ENCODE measurements at places on chromosomes 16 and 17.

- DNase-seq = no peak
These were observed 33.7 kb downstream of the MBTPS1 start for GRCh38 chr16:84082835-84083569.

DNA sequence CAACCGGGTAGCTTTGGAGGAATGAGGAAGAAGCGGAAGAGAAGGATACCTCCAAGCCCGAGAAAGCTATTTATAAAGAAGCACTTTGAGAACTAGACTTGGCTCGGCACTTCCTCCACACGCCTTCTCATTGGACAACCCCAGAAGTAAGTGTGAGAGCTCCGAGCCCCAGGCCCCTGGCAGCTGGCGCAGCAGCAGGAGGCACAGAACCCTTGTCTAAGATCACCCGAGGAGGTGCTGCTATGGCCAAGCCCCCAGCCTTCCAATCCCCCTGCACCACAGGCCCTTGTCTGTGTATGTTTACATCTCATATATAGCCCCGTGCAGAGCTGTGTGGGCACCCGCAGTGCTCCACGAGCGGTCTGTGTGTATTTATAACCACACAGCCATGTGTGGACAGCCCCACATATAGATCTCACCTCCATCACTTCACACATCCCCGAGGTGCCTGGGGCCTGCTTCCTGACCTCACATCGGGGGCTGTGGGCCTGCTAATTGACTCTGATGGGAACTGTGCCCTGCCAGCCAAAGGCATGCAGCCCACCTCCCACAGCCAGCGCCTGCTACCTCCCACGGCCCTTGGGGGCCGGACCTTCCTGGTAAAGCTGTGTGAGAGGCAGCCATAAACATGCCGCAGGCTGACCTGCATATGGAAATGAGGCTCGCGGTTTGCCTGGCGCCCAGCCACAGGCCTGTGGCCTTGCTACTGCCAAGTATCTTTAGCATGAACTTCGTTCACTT is 96.1 kb downstream of the C17orf67 start:
- DNase-seq = no peak

GRCh38 chr17:44933824-44934744 is 13.5 kb downstream of the KIF18B start:
- no peak for DNase-seq

GRCh38 chr16:22739077-22739476 is 74.9 kb upstream of the HS3ST2 start:
- DNase-seq = no peak

DNA sequence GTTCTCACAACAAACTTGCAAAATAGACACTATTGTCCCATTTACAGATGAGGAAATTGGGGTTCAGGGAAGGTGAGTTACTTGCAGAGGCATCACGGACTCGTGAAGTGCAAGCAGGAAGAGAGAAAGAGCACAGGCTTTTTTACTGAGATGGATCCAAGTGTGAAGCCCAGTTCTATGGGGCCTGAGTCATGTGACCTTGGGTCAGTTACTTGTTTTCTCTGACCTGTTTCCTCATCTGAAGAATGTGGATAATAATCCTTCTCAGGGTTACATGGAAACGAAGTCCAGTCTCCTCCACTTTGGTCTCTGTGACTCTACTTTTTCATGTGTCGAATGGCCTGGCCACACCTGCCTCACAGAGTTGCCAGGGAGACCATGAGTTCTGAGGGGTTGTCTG is 134.4 kb downstream of the SPACA3 start:
- DNase-seq = no peak

DNA sequence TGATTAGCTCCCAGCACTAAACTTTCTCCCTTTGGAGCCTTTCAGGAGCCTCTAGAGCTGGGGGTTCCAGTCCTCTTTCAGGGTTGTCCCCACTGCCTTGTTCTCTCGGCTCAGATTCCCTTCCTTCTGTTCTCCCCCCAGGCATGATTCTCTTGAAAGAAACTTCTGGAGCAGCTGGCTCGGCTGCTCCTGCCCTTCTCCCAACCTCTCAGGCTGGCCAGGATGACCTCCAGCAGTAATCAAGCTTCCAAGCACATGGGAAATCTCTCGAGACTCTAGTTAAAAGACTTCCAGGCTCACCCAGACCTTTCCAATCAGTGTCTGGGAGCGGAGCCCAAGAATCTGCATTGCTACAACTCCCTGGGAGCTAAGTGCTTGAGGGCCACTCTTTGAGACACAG is 3.6 kb downstream of the SDK2 start:
- DNase-seq = no peak

DNA sequence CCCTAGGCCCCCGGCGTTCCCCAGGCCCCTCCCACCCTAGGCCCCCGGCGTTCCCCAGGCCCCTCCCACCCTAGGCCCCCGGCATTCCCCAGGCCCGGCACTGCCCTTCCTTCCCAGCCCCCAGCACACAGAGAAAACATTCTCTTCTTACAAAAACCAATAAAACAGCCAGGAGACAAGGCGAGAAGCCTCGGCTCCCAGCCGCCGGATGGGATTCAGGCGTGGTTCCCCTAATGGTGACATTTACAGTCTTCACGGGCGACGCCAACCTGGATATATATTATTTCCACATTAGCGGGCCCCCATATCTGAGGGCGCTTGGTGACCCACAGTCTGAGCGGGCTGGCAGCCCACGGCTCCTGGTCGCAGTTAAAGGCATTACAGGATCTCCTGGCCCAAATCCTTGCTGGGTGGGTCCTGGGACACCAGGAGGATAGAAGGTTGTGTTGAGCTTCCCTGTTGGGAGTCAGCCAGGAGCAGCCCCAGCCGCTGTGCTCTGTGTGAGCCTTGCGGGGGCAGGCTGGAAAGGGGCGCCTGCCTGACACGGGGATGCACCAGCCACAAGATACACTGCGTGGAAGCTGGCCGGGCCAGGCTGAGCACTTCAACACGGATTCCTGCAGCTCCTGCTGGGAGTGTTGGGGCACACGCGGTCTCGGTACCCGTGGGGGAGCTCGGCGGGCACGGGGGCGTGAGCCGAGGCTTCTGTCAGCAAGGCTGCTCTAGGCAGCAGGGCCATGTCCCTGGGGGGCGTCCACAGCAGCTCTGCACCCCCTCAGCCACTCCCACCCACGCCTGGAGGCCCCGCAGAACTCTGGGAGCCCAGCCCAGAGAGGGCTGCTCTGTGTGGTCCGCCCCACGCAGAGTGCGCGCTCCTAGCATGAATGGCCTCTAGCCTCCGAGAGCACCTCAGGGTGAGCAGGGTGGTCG is 83.7 kb downstream of the LMF1 start:
- DNase-seq = no peak

DNA sequence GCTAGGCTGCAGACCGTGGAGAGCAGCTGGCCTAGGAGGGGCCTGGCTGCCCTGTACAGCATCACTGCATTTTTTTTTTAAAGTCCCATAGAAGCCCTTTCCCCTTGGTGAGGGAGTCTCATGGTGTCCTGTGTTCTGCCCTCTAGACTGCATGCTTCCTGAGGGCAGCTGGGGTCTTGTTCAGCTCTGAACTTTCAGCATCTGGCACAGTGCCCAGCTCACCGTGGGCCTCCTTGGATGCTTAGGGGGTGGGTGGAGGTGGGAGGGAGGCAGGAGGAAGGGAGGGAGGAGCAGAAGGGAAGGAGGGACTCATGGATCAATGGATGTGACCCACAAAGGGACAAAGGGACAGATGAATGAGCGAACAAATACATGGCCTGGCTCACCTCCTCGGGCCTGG is 63.4 kb upstream of the TMEM97 start:
- no peak for DNase-seq

DNA sequence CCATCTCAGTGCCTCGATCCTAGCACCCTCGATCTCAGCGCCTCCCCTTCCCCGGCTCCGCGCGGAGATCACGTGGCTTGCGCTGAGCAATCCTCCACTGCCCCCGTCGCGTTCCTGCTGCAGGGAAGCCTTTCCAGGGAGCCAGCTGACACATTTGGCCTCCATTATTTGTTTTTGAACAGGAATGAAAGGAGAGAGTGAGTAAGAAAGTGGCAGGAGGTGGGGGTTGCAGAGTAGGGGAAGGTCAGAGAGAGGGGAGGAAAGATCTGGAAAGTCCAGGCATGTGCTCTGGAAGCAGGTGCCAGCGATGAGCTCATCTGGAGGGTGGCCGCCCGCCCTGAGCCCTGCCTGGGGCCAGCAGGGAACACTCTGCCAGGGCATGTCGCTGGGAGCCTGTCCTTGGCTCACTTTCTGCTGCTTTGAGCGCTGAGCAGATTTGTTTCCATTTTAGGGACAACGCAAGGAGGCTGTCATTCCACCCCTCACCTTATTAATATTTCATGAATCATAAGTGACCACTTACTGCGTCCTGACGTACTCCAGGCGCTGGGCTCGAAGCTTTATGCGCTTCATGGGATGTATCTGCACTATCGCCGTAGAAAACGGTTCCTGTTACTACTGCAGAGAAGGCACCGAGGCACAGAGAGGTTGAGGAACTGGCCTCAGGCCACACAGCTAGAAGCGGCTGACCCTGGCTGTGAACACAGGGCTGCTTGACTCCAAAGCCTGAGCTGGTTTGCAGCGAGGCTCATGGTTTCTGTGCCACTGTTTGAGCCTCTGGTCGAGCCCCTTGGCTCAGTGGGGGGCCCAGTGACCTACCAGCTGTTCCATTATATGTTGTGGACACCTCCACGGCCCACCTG is 283.1 kb downstream of the SEC14L1 start:
- DNase-seq = no peak

DNA sequence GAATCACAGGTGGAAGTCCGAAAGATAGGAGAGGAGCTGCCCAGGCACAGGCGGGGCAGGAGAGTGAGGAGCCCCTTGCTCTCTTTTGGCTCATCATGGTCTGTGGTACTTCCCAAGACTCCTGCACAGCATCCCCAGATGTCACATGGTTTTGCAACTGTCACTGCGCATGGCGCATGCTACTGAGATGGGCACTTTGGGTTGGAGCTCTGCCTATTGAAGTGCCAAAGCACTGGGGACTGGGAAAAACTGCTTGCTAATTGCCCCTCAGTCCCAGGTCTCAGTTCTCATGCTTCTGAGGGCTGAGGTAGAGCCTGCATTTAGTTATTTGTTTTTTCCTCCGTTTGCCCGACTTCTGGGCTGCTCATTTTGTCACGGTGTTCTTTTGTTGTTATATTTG is 156.8 kb upstream of the CDH13 start:
- DNase-seq = no peak

DNA sequence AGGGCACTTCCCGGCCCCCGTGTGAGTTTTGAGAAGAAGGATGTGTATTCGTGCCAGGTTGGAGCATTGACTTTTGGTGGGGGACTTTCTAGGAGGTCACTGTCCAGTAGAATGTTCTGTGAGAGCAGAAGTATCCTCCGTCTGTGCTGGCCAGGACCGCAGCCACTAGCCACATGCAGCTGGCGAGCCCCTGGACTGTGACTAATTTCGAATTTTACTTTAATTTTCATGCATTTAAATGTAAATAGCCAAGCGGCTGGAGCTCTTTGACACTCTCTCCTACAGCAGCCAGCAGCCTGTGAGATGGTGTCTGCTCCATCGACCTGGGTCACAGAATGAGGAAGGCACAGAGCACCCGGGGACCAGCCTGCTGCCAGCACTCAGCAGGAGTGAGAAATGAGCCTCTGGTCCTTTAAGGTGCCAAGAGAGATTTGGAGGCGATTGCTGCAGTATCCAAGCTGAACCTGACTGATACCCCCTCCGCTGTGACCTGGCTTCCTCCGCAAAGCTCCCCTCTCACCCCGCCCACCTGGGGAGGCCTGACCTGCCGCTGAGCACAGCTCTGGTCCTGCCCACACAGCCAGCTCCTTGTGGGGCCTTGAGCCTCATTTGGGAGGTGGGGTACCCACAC is 7.8 kb downstream of the ATP2A3 start:
- no peak for DNase-seq

DNA sequence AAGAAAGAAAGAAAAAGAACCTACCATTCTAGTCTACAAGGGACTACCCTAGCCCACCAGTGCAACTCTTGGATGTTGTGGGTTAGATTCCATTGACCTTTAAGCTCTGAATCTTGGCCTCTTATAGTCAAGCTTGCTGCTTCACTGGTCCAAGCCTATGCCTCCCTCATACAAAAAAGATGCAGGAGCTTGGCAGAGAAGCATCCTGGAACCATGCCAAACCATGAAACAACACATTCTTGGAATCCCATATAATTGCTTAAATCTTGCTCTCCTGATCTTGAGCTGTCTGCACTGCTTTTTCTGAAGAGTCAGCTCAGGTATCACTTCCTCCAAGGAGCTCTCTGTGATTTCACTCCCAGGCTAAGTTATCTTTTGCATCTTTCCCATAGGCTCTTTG is 117.9 kb upstream of the GPR139 start:
- DNase-seq = no peak

GRCh38 chr16:87135246-87136030 is 181.8 kb downstream of the C16orf95 start:
- no peak for DNase-seq

- no peak for DNase-seq
These were observed 32.2 kb downstream of the RNF157 start for GRCh38 chr17:76208120-76208519.

GRCh38 chr16:79887541-79888540 is 287.3 kb upstream of the MAF start:
- DNase-seq = no peak

GRCh38 chr17:11645426-11645825 is 47.2 kb downstream of the DNAH9 start:
- no peak for DNase-seq

GRCh38 chr17:19248151-19248927 is 11.2 kb downstream of the EPN2 start:
- DNase-seq = no peak

DNA sequence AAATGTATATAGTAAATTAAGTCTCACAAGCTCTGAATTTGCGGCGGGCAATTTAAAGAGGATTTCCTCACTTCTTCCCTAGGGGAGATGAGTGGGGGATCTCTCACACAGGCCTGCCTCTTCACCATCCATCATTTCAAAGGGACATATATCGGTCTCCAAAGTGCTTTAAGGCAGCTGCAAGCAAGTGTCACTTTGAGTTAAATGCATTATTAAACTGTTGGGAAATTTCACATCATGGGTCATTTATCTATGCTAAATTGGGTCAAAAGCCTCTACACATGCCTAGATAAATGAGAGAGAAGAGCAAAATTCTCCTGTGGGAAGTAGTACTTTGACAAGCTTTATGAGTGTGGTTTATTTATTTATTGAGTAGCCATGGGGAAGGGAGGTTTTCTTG is 1106.1 kb upstream of the GOT2 start:
- DNase-seq = no peak

GRCh38 chr16:13315642-13316427 is 414.4 kb downstream of the SHISA9 start:
- DNase-seq = no peak

GRCh38 chr16:81917375-81917774 is 93.9 kb downstream of the SDR42E1 start:
- DNase-seq = no peak

DNA sequence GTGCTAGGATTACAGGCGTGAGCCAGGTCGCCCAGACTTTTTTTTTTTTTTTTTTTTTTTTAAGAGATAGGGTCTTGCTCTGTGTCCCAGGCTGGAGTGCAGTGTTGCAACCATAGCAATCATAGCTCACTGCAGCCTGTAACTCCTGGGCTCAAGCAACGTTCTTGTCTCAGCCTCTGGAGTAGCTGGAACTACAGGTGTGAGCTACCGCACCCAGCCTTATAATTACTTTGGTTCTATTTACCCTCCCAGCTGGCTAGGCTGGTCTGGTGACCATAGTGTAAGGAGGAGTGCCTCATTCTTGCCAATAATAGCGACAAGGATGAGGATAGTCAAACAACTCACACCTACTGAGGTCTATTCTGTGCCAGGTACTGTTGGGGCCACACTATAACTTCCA is 39.6 kb upstream of the USP7 start:
- no peak for DNase-seq

All from ecto neural progenitor cell (in vitro differentiated cells).